ENCODE measurements at places on chromosomes 1 and 21. TPM values are rescaled to one million over a fixed set of nuclear protein-coding genes. Genes with fewer than 3 reads are reported as not detected.

- DNase-seq, result no peak
Observed at GRCh38 chr21:36575306-36575705, 95.4 kb upstream of the CLDN14 start.

The KIAA1614 gene
- total RNA-seq, result 11.1 TPM

The GJC2 gene
- 8.9 TPM for total RNA-seq

The OR10J1 gene
- total RNA-seq, result not detected

GRCh38 chr21:44708213-44708865 is 3.0 kb downstream of the TSPEAR start:
- no peak for DNase-seq

GRCh38 chr1:101364370-101365120 is 127.7 kb downstream of the S1PR1 start:
- DNase-seq, result no peak

GRCh38 chr1:184329245-184329953 is 57.4 kb upstream of the C1orf21 start:
- DNase-seq, result no peak

The MYOG gene
- not detected for total RNA-seq

GRCh38 chr1:178046591-178047270 is 47.2 kb upstream of the RASAL2 start:
- DNase-seq, result no peak

DNA sequence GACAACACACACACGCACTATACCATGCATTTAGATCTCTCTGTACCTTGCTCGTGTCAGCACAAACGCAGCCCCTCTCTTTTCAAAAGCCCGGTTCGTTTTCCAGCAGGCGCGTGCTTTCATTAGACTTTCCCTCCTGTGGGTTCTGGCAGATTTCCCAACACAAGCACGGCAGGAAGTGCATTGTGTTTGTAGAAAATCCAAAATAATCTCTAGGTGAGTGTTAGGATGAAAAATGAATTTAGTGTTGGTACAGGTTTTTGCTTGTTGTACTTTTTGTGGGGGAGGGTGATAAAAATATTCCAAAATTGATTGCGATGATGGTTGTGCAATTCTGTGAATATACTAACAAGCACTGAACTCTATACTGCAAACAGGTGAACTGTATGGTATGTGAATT is 54.1 kb upstream of the POFUT2 start:
- DNase-seq, result no peak

DNA sequence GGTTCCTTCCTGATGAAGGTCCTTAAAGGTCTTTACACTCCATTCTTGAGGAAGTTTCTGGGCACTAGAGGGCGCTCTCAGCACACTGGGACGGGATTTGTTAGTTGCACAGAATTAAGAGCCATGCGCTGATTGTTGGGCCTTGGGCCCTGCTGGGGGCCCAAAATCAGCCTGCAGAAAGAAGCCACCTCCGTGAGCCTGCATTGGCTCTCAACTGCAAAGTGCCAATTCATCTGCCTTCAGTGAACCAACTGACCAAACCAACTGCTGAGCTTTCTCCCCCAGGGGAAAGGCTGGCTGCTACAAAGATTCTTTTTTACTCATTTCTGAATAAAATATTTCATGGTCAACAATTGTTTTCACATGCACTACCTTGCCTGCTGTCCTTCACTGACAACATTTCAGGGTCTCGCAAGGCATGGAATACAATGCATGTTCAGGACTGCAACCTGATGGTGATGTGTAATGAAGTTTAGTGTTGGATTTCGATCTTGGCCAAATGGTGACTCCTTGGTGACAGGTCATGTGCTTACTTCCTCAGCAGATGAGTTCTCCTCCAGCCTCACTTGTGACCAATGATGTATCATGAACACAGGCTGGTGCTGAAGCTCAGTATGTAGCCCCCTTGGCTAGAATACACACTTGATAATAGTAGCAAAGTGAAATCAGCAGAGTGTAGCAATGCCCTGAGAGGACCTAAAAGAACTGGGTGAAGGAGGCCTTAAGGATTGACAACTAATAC is 45.7 kb upstream of the PRDX6 start:
- peak; percentile 100 for DNase-seq

- DNase-seq, result no peak
Observed at GRCh38 chr1:218303176-218303879, 18.2 kb downstream of the RRP15 start.

GRCh38 chr1:201466492-201466891 is 2.5 kb downstream of the PHLDA3 start:
- peak; percentile 67 for DNase-seq

- no peak for DNase-seq
Observed at GRCh38 chr1:70290218-70290617, 64.3 kb downstream of the ANKRD13C start.

All from mucosa of descending colon (tissue), 3 donors.